Esophagus squamous epithelium (tissue), 5 donors: ENCODE measurements at places on chromosomes 3 and 15. TPM values are rescaled to one million over a fixed set of nuclear protein-coding genes. Genes with fewer than 3 reads are reported as not detected.

Gene TOP2B
- 89.8 TPM for total RNA-seq

Gene MASP1
- total RNA-seq, result 0.92 TPM

Gene MYRIP
- total RNA-seq, result 0.66 TPM

Gene PP2D1
- not detected for total RNA-seq

Gene TRANK1
- total RNA-seq, result 5.0 TPM

Gene GRM2
- 0.57 TPM for total RNA-seq

Gene P2RY12
- not detected for total RNA-seq

Gene OR5K2
- total RNA-seq, result not detected

Gene NLGN1
- 0.79 TPM for total RNA-seq

Gene GATA2
- total RNA-seq, result 1.7 TPM

Gene TMCO5A
- not detected for total RNA-seq

Gene C3orf49
- not detected for total RNA-seq

Gene MYO5C
- total RNA-seq, result 23.3 TPM

Gene NPHP3
- total RNA-seq, result 10.0 TPM

Gene CNTN4
- 6.5 TPM for total RNA-seq

Gene TRH
- total RNA-seq, result not detected

Gene MEGF11
- not detected for total RNA-seq

Gene PAQR9
- not detected for total RNA-seq

Gene CPA3
- total RNA-seq, result 66.8 TPM

Gene ARL6IP5
- total RNA-seq, result 88.3 TPM

Gene SST
- total RNA-seq, result not detected

Gene SAMD7
- not detected for total RNA-seq

Gene ARGFX
- not detected for total RNA-seq
